ENCODE measurements at places on chromosomes 1 and 21. TPM values are rescaled to one million over a fixed set of nuclear protein-coding genes. Genes with fewer than 3 reads are reported as not detected.
A peak's percentile ranks its signal among the peaks of the same experiment; 100 is the strongest.

The COL8A2 gene
- 0.12 TPM for polyA plus RNA-seq

The ANKRD65 gene
- polyA plus RNA-seq = not detected

- peaks cover 3% of the 10 kb centered on the region for H3K36me3 ChIP-seq
- no peak overlapping the region for H3K27ac ChIP-seq
- H3K27me3 ChIP-seq = peaks cover 3% of the 10 kb centered on the region
Observed at GRCh38 chr1:58325866-58326265, 220.7 kb downstream of the OMA1 start.

GRCh38 chr21:27633631-27634030, 666.7 kb upstream of the ADAMTS5 start:
- no peak overlapping the region for H3K27ac ChIP-seq
- H3K36me3 ChIP-seq = no peaks in the 10 kb centered on the region
- no peak overlapping the region for H3K4me3 ChIP-seq
- no peak for DNase-seq
- H3K27me3 ChIP-seq = no peaks in the 10 kb centered on the region
- no peaks in the 10 kb centered on the region for H3K4me1 ChIP-seq

GRCh38 chr1:44970317-44970716, 16.1 kb downstream of the EIF2B3 start:
- no peaks in the 10 kb centered on the region for H3K27me3 ChIP-seq
- H3K4me3 ChIP-seq = no peak overlapping the region
- DNase-seq = no peak
- H3K36me3 ChIP-seq = peaks cover 3% of the 10 kb centered on the region

DNA sequence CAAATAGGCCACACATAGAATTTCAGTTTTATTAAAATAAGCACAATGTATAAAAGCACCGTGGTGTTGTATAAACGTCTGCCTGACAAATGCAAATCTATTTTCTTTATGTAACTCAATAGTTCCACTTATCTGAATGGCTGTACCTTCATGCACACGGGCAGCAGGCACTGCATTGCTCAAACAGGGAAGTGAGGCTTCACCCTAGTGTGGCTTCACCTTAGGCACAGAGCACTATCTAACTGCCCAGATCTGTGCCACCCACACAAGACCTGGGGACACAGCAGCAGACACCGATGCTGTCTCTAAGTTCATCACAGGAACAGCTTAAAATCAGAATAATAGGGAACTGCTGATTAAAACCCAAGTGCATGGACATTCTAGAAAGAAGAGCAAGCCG, 6.0 kb upstream of the KNCN start:
- no peaks in the 10 kb centered on the region for H3K27me3 ChIP-seq
- peaks cover 29% of the 10 kb centered on the region for H3K36me3 ChIP-seq
- no peak overlapping the region for H3K4me3 ChIP-seq
- peak overlapping the region; percentile 23 for H3K27ac ChIP-seq
- DNase-seq = no peak

The TTC34 gene
- polyA plus RNA-seq = not detected

The GREM2 gene
- 0.72 TPM for polyA plus RNA-seq

GRCh38 chr1:41780916-41781315, 137.8 kb downstream of the HIVEP3 start:
- DNase-seq = no peak
- peaks cover 46% of the 10 kb centered on the region for H3K4me1 ChIP-seq
- no peak overlapping the region for H3K4me3 ChIP-seq
- H3K27ac ChIP-seq = no peak overlapping the region
